Fibroblast of skin of abdomen (primary cell): ENCODE measurements at places on chromosomes 13 and 19.

GRCh38 chr13:96229356-96229755, 139.4 kb downstream of the HS6ST3 start:
- DNase-seq = no peak

GRCh38 chr13:28754698-28755545, 36.2 kb upstream of the SLC46A3 start:
- DNase-seq = peak; percentile 18

- DNase-seq = no peak
Measured at GRCh38 chr13:113196970-113197737, 11.3 kb downstream of the PCID2 start.

DNA sequence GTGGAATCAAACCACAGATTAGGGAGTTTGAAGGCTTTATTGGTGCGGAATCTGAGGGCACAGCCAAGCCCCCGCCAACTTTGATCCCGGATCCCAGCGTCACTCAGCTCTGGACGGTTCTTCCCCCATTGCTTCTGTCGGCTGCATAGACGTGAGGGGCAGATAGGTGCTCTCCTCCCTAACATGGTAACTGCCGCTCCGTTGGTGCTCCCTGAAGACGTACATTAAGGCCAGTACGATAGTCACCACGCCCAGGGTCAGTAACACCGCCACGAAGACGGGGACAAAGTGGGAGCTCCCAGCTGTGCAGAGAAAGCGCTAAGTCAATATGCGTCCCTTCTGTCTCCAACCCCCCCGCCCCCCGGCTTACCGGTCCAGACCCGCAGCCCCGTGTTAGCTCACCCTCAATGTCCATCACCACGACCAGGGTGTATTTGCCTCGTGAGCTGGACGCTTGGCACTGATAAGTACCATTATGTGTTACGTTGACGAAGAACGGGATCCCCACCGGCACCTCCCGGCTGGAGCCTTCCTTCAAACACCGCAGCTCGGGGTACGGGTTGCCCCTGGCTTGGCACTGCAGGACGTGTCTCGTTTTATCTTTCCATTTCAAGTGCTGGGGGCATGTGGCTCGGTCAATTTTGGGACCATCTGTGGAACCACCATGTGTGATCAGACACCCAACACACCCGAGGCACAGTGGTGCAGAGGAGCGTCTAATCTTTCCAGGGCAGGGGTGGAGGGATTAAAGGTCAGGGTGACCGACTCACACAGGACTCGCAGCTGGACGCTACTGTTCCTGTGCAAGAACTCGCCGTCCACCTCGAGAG, 644 bp upstream of the RAVER1 start:
- no peak for DNase-seq

DNA sequence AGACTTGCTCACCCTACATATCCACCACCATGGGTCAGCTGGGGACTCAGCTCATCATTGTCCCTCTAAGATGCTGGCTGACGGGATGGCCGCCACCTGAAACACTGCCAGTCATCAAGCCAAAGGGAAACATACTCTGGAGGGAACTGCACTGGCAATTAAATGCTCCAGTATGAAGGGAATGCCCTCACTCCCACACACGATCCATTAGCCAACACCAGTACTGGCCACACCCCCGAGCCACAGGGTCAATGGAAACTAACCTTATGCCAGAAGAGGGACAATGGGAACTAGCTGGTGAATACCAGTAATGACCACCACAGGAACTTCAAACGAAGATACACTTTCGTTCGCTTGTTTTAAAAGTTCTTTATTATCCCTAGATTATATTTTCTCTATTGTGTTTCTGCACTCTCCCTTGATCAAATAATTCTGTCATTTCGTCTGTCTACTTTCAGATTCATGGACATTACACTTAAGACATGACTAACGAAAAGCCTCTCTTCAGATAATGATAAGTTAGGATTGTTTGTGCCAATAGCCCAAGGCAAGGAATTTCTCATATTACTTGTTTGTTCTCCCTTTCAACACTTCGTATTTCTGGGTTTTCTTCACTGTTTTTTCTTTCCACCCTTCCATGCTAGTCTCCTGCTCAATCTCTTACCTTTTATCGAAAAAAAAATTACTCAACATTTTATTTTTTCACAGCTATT, 1.7 kb upstream of the ZNF507 start:
- no peak for DNase-seq

GRCh38 chr19:45180936-45181335, 2.4 kb downstream of the BLOC1S3 start:
- DNase-seq = no peak

DNA sequence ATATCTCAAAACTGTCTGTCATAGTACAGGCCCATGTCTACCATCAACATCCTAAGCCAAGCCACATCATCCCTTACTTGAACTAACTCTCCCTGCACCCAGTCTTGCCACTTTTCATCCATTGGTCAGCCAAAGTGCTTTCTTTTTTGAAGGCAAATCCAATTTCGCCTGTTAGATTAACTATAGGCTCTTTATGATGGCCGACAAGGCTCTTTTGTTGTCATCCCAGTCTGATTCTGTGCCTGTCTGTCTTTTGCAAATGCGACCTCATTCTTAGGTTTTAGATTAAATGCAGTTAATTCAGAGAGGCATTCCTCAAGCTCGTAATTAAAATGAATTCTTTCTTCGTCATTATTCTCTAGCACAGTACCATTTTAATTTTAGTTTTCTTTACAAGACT, 148.3 kb downstream of the HS6ST3 start:
- DNase-seq = no peak

GRCh38 chr19:3610745-3611717, 4.4 kb upstream of the TBXA2R start:
- no peak for DNase-seq

DNA sequence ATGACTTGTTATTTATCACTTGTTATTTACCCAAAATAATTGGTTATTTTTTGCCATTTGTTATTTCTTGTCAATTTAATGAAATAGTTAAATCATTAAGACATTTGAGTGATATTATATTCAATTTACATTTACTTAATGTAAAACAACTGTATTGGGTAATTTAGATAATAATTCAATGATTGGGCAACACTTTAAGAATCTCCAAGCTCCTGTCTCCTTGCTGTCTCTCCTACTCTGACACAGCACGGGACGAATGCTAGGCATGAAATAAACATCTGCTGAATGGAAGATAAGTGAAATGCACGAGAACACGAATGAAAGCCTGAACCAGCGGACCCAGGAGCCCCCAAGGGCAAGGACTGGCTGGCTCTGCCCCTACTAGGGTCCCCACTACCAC, 5.7 kb upstream of the PPP6R1 start:
- no peak for DNase-seq

- DNase-seq = peak; percentile 35
Measured at GRCh38 chr13:100694722-100695508, 20.3 kb upstream of the TMTC4 start.

DNA sequence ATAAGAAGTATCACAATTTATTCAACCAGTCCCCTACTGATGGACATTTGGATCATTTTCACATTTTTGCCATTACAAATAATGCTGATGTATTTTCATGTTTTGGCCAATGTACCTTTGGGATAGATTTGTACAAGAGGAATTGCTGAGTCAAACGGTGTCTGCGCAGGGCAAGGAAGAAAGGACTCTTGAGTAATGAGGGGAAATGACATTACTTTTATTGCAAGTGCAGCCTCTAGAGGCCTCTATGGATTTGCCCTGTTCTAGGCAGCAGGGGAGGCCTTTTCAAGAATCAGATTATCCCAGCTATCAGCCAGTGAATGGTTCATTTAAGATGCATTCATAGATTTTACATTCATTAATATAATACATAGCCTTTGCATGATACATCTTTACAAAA, 32.9 kb upstream of the GTF3A start:
- DNase-seq = no peak

- DNase-seq = peak; percentile 47
Measured at GRCh38 chr13:40777166-40777808, 6.3 kb upstream of the MRPS31 start.

DNA sequence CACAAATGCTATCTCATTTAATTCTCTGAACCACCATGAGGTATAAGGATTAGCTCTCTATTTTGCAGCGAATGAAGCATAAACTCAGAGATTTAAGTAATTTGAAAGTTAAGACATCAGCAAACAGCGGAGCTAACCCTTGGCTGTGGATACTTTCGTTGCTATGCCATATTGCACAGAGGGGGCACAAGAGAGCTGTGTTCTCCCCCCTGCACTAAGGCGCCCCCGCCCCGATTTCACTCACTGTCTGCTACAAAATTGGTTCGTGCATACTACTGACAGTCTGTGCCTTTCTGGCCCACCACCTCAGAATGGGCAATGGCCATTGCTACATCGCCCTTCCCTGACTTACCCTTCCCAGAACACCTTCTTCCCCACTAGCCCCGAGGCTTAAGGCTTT, 105.7 kb upstream of the OBI1 start:
- DNase-seq = no peak

DNA sequence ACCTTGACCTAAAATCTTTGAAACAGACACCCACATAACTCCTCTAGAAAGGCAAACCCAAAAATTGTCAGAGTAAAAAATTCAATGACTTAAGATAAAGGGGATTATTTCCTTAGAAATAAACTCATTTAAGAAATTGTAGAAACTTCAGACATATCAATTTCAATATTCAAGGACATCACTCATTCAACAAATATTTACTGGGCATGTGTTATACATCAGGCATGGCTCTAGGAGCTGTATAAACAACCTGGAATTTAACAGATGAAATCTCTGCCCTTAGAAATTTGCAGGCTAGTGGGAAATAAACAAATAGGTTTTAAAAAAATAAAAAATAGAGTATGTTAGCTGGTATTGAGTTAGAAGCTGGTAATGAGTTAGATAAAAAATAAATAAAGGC, 84.0 kb upstream of the LSM14A start:
- DNase-seq = no peak

GRCh38 chr13:91346062-91346461, 1.4 kb upstream of the MIR17HG start:
- DNase-seq = no peak

DNA sequence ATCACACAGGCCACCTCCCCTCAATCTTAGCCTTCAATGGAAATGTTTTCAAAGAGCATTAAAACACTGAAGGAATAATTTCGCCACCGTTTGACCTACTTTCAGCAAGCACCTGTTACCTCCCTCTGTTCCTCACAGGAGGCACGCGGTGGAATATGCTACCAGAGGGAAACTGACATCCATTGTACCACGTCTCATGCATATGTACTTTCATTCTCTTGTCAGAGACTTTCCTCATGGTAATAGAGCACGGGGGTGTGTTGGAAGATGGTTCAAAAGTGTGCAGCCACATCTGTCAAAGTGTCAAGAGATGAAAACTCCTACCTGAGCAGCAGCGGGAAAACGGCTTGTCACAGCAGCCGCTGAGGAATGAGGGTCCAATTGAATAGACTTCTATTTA, 143.4 kb downstream of the NALCN start:
- no peak for DNase-seq

GRCh38 chr13:28094306-28094705, 6.1 kb downstream of the FLT3 start:
- DNase-seq = no peak

GRCh38 chr13:96836733-96837132, 157.5 kb downstream of the OXGR1 start:
- no peak for DNase-seq

DNA sequence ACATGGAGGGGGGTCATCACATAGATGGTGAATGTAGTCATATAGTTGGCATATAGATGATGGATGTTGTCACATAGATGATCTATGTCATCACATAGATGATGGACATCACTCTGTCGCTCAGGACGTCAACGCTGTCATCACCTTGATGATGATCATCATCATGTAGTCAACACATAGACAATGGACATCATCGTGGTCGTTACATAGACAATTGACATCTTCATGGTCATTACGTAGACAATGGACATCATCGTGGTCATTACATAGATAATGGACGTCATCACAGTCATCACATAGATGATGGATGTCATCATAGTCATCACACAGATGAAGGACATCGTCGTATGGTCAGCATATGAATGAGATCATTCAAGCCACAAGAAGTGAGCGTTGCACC, 28.6 kb upstream of the SLC15A1 start:
- DNase-seq = no peak

- peak; percentile 95 for DNase-seq
Measured at GRCh38 chr13:110405597-110406450, 98.7 kb downstream of the COL4A2 start.

- DNase-seq = no peak
Measured at GRCh38 chr13:43933378-43933777, 53.7 kb downstream of the LACC1 start.

GRCh38 chr19:42478765-42479311, 36.1 kb upstream of the CXCL17 start:
- no peak for DNase-seq

DNA sequence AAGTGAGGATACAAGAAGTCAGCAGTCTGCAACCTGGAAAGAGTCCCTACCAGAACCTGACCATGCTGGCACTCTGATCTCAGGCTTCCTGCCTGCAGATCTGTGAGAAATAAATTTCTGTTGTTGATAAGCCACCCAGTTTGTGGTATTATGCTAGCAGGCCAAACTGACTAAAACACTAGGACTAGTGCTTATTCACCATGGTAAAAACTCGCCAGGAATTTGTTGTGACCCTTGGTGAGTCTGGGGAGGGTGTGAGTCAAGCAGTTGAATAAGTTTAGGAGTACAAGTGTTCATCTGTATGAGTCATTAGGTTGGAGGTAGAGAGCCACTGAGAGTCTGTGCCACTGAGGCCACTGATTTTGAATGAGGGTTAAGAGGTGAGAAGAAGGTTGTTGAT, 3.6 kb downstream of the ZIK1 start:
- peak; percentile 31 for DNase-seq

GRCh38 chr19:10544242-10544752, 593 bp downstream of the ATG4D start:
- no peak for DNase-seq
